ENCODE measurements at places on chromosomes 1 and 21.

DNA sequence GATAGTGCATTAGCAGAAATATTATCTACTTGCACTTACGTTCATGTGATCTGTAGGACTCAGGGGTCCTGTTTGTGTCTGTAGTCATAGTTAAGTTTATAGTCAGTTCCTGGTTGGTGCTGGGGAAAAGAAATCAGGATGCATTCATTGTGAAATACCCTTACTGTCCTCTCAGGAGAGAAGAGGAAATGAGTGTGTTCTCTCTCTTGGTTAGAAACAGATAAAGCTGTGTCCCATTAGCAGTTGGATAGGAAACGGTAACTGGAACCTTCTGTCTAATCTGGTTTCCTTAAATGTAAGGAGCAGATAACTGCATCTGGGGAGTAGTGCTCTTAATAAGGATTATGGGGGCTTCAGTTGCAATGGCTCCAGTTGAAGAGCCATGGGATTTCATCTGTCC, 8.9 kb downstream of the SDCCAG8 start:
- DNase-seq: no peak

GRCh38 chr1:31401241-31401640, 11.8 kb upstream of the SERINC2 start:
- DNase-seq: no peak

DNA sequence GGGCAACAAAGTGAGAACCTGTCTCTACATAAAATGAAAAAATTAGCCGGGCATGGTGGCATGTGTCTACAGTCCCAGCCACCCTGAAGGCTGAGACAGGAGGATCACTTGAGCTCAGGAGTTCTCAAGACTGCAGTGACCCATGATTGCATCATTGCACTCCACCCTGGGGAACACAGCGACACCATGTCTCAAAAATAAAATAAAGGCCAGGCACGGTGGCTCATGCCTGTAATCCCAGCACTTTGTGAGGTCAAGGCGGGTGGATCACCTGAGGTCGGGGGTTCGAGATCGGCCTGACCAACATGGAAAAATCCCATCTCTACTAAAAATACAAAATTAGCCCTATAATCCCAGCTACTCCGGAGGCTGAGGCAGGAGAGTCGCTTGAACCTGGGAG, 20.1 kb downstream of the ANKRD13C start:
- no peak for DNase-seq

DNA sequence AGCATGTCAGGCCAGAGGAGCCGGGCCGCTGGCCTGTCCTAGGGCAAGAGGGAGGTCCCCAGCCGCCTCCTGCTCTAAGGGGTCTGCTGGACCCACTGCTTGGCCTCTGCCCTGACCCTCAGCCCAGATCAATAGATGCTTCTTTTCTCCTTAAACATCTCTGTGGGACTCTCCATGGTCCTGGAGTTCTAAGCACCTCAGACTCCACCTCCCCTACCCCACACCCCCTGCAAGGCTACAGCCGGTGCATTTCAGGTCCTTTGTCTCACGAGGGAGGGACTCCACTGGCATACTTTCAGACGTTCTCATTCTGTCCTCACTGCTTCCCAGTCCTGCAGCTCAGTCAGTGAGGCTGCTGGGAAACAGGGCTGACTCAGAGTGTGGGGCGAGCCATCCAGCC, 11.0 kb downstream of the CNTN2 start:
- DNase-seq: no peak

DNA sequence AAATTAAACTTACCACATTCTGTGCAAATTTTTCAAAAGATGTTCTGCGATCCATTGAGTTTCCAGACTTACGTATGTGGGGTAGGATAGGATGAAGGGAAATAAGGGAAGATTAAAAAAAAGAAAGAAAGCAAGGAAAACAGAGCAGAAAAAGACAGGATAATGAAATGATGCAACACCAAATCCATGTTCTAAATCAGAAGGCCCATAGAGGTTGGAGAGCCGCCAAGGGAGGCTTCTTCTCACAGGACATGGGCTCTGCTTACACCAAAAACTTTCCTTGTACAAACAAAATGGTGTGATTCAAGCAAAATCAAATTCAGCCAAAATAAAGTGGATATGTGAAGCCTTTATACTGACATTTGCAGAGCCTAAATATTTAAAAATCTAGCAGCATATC, 189.5 kb upstream of the GREM2 start:
- DNase-seq: no peak

- no peak for DNase-seq
These were observed 723.0 kb downstream of the PTPRU start for GRCh38 chr1:29959356-29959755.

- no peak for DNase-seq
These were observed 240.3 kb downstream of the RYR2 start for GRCh38 chr1:237282208-237282783.

DNA sequence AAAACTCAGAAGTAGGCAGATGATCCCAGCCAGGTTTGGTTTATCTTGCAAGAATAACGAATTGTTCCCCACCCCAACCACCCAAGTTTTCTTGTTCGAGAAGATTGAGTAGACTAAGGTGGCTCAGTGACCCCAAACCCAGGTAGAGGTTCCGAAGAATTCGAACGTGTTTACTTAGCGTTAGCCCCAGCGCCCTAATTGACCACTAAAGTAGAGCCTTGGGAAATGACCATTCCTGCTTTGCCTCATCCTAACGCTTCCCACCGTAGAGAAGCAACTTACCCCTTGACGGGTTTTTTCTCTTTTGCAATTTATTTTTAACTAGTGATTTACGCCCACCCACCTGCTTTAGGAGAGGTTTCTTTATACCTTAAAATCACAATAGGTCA, 870 bp downstream of the FBXO28 start:
- no peak for DNase-seq

DNA sequence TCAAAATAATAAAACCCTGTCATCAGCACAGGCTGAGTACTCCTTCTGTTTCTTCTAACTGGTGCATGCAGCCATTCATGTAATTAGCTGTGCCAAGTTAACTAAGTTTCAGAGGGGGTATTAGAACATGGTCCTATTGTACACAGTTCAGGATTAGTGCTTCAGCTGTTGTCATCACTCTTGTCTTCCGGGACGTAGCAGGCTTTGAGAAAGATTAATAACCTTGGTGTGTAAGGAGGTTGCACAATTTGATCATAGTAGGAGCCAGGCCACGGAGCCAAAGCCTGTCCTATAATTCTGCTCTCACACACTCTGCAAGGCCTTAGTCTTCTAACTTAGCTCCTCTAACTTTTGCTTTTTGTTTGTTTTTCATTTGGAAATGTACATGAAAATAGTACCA, 44.7 kb downstream of the PTGFRN start:
- no peak for DNase-seq

DNA sequence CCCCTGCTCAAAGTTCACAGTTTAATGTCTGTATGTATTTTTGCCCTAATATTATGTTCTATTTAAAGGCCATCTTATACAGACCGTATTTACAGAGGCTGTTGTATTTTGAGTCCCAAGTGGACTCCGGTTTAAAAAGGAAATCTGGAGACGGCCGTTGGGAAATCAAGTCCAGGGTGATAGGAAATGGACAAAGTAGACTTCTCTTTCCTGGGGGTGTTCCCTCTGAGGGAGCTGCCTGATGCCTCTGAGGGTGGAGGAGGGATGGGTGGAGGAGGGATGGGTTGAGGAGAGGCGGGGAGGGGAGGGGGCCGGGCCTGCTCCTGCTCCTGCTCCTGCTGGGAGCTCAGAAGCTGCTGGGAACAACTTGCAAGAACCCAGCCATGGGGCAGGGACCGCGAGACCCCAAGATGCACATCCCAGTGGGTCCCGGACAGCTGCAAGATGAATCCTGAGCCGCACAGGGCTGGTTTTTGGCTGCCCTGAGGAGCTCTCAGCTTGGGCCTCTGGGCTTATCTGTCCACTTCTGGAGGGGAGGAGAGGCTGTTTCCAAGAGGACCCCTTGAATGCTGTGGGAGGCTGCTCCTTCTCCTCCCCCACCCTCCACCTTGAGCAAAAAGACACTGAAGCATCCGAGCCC, 12.0 kb upstream of the ACTL8 start:
- DNase-seq: no peak

DNA sequence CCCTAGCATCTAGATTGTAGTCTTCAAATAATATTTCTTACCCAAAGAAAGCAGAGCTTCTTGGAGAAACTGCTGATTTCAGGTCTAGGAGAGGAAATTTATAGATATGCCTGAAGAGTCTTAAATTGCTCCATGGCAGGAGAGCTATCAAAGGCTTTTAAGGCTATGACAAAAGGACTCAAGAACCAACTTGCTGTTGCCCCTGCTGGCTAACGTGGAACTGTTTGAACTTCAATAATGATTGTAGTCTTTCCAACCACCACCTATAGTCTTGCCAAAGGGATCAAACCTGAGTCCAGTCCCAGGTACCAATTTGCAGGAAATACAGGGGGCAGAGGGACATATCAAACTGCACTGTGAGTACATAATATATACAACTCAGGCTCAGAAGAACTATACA, 336.2 kb upstream of the ESRRG start:
- no peak for DNase-seq

DNA sequence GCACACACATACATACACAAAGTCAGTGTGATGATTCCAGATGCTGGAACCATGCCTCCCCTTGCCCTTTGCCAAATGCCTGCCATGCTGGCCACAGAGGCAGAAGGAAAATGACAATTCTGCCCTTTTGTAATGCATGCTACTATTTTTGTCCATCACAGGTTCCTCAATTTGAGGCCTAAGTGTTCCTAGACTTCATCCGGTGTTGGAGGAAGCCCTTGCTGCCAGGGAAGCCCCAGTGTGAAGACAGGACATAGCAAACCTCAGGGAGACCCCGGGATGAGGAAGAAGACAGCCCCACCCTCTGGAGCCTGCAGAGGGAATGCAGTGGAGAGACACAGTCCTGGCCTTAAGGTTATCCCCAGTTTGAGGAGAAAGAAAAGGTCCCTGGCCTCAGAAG, 14.4 kb downstream of the PRR9 start:
- no peak for DNase-seq

GRCh38 chr1:58768191-58768731, 15.6 kb downstream of the JUN start:
- no peak for DNase-seq

DNA sequence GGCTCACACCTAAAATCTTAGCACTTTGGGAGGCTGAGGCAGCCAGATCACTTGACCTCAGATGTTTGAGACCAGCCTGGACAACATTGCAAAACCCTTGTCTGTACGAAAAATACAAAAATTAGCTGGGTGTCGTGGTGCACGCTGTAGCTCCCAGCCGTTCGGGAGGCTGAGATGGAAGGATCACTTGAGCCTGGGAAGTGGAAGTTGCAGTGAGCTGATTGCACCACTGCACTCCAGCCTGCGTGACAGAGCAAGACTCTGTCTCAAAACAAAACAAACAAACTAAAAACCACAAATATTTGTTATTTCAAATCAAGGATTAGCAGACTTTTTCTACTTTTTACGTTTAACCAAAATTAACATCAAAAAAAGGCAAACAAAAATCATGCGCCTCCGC, 31.3 kb downstream of the INKA2 start:
- no peak for DNase-seq

DNA sequence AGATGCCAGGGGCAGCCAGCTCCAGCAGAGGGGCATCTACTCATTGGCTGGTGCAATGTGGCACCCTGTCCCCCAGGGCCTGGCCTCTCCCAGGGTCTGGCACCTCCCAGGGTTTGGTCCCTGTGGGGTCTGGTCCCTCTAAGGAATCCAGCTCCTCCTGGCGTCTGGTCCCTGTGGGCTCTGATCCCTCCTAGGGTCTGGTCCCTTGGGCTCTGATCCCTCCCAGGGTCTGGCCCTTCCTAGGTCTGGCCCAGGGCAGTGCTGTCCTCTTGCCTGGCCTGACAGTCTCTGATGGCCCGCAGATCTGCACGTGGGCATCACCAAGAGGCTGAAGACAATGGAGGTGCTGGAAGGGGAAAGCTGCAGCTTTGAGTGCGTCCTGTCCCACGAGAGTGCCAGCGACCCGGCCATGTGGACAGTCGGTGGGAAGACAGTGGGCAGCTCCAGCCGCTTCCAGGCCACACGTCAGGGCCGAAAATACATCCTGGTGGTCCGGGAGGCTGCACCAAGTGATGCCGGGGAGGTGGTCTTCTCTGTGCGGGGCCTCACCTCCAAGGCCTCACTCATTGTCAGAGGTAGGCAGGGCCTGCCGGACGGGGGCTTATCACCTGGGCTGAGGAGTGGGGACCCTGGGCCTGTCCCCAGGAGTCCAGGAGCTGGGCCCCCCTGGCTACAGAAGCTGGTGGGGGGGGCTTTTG, 73.9 kb downstream of the OBSCN start:
- no peak for DNase-seq

DNA sequence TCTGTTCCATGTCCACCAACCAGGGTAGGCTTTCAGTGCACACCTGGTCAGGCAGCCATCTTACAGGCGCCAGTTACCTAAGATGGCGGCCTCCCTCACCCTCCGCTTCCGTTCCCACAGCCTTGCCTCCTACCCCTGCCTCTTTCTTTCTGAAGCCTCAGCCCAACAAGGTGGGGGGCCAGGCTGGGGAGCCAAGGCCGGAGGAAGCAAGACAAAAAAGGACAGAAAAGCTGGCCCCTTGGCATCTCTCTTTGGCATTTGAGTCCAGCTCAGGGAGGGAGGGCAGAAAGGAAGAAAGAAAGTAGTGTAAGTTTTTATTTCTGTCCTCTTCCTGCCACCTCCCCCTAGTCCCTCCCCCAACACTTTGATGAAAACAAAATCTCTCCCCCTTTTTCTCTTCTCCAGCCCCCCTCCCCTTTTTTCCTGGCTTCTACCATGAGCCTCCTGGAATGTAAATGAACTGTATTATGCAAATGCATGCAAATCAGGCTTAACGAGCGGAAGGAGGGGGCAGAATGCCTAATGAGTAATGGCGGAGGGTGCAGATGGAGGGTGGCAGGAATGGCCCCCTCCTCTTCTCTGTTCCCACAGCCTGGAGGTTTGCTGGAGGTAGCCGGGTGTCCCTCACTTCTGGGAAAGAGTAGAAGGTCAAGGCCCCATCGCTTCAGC, 43.8 kb downstream of the RHBG start:
- DNase-seq: no peak

DNA sequence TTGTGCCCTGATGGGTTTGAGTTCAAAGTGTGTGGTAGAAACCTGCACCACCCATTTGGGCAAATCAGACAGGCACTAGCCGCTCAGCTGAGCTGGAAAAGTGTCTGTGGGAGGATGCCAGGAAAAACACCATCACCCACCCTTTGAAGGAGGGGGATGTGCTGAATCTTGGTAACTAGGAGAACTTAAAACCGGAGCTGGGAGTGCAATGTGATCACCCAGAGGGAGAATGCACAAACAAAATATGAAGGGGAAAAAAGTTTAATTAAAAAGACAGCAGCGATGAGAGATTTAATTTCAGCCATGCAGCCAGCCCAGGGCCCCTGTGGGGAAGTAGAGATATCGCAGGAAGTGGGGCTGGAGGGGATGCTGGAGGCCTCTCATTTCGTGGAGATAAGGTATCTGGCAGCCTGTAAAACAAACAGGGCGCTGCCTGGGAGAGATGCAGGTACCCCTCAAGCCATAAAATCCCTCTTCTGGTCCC, 86.8 kb upstream of the BCAR3 start:
- no peak for DNase-seq

GRCh38 chr1:94095744-94096469, 25.0 kb downstream of the ABCA4 start:
- DNase-seq: no peak

GRCh38 chr1:110196917-110197765, 13.0 kb upstream of the KCNC4 start:
- no peak for DNase-seq
